Right forelimb (tissue), 1 donor: ENCODE measurements at places on chromosomes 5 and 9.

DNA sequence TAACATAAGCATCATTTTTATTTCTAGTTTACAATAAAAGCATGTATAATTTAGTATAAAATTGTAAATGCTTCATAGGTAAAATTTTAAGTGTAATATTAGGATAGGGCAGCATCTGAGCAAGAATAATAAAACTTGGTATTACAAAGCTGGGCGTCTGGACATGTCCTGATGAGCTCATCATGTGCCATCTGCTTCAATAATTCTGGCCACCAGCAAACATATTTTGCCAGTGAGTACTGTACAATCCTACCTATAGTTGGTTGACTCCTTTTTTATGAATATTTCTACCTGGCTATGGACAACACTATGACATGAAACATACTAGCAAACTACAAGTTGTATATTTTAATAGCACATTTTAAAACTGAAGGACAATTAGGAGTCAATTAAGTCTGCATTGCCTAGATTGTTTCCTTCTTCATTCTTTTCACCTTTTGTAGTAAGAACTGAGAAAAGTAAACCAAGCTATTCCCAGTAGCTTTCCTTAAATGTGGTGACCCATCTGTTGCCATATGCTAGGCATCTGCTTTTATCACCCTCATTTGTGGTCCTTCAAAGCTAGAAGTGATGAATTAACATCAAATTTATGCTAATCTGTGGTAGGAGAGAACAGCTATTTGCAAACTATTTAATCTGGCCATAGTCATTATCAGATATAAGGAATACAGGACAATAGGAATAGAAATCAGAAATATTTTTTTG is 23.4 kb downstream of the LURAP1L start:
- DNase-seq = no peak

DNA sequence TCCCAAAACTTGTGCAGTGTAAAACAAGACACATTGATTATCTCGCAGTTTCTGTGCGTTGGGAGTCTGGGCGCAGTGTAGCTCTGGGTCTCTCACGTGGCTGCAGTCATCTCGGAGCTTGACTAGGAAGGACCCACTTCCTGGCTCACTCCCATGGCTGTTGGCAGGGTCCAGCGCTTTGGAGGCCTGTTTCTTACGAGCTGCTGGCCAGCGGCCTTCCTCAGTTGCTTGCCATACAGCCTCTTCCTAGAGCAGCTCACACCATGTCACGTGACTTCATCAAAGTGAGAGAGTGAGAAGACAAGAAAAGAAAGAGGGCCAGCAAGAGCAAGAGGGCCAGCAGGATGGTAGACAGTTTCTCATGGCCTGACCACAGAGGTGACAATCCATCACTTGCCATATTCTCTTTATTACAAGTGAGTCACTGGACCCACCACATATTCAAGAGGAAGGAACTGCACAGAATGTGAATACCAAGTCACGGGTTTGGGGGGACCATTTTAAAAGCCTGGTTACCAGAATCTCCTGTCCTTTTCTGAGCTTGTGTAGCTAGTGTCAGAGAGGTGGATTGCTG is 36.2 kb downstream of the MCCC2 start:
- no peak for DNase-seq

- no peak for DNase-seq
Observed at GRCh38 chr5:165188556-165189175, 1683.2 kb downstream of the MAT2B start.

DNA sequence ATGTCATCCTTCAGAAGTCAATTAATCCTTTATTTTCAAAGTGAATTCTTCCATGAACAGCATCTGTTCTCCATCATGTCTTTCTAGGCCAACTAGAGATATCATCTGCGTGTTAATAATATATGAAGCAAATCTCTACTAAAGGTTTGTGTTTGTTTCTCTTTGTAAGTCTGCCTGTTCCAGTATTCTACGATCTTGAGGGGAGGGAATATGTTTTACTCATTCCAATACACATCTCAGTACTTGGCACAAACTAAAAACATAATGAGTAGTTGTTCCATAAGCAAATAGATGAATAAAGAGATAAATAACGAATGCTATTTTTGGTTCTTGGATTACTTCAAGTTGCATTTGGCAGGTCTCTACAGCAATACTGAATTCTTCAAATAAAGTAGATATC is 470.7 kb upstream of the GRIN3A start:
- no peak for DNase-seq

GRCh38 chr9:113341712-113342410 is 1.8 kb upstream of the WDR31 start:
- no peak for DNase-seq

DNA sequence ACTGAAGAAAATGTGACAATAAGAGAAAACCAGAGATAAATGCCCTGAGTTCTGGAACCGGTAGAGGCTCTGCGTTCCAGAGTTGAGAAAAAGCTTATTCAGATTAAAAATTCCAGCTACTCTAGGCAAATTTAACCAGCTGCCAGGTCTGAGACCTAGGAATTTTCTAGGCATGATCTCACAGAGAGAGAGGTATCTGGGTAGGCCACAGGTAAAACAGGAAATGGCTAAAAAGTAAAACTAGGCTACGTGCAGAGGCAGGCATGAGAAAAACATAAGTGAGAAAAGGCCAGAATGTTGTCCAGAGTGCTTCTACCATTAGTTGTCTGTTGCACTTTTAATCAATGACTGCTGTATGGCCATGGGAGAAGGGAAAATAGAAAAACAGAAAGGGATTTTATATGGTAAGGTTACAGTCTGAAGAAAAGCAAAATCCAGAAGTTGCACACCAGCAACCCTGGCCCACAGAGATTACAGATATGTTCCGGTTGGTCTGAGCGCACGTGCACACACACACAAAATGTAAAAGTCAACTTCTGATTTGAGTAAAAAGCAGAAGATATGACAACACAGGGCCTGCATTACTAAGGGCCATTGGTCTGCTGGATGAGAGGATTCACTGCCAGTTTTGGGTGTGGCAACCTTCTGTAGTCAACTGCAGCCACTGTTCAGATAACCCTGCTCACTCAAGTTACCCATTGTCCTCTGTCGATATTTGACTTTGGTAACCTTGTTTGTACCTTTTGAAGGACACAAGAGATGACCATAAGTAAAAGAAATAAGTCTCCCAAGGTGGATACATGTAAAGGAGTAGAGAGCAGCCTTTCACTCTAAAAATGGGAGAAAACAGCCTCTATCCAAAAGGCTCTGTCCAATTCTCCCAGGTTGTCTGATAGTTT is 266.0 kb downstream of the DTWD2 start:
- no peak for DNase-seq

GRCh38 chr5:573206-573605 is 38.9 kb upstream of the CEP72 start:
- DNase-seq = no peak

DNA sequence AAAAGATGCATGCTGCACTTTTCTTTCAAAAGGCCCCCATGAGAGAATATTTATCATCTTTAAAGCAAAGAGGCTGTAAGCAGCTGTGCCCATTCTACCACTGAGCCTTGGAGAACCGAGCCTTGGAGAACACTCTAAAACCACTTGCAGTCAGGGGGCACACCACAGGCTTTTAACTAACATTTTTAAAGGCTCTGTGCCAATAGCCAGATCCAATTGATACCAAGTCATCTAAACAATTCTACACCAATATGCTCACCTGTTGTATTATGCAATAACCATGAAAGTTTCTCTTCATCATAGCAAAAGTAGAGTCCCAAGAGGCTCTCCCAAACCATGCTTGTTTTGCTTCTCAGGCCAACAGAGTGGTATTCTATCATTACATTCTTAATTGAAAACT is 1090.5 kb upstream of the SEMA6A start:
- DNase-seq = no peak

DNA sequence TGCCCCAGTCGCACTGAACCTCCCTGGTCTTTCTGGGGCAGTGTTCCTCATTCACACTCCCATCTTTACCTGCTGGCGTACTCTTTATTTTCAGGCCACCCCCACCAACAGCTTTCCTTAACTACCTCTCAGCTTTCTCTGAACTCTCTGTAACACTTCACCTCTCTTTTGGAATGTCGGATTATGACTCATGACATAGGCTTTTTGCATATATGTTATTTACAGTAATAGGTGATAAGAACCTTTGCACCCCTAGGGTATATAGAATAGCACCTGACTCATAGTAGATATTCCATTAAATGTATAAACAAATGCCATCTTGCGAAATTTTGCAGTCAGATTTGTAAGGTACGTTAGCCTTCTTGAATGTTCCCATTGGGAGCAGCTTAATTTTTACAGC is 52.9 kb upstream of the MIER3 start:
- no peak for DNase-seq

- DNase-seq = no peak
Observed at GRCh38 chr5:176771102-176771845, 39.1 kb upstream of the UNC5A start.

DNA sequence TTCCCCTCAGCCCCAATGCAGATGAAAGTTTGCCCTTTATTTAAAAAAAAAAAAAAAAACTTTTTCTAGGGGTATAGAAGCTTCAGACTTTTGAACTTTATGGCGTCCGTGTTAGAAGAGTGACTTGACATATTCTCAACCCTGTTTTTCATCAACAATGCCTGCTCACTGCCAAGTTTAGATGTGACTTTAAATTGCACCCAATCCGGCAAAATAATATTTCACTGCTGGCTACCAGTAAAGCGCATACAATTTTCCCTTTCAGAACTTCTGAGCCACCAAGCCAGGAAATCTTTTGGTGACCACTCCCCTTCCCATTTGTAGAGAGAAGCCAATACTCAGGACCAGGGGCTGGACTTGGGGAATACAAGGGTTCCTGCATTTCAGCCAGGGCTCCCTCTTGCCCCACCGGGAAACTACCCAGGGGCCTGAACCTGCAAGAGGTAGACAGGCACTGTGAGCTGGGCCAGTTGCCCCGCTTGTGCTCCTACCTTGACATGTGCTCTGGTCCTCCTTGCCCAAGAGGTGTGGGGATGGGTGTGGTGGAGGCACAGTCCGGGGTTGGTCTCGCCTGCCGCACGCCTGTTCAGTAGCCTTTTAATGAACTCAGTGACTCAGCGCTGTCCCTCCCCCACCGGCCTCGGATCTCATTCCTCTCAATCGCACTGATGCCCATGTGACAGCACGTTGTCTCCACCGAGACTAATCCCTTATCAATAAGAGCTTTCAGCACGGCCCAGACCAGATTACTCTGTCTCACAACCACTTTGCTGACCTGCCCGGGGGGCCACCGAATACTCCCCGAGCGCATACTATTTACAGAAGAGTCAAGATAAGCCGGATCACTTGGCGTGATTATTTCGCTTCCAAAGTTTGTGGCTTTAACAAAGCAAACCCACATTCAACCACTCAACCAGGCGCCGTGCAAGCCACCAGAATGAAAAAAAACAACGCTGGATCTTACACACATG is 226.4 kb downstream of the DCP2 start:
- DNase-seq = no peak

DNA sequence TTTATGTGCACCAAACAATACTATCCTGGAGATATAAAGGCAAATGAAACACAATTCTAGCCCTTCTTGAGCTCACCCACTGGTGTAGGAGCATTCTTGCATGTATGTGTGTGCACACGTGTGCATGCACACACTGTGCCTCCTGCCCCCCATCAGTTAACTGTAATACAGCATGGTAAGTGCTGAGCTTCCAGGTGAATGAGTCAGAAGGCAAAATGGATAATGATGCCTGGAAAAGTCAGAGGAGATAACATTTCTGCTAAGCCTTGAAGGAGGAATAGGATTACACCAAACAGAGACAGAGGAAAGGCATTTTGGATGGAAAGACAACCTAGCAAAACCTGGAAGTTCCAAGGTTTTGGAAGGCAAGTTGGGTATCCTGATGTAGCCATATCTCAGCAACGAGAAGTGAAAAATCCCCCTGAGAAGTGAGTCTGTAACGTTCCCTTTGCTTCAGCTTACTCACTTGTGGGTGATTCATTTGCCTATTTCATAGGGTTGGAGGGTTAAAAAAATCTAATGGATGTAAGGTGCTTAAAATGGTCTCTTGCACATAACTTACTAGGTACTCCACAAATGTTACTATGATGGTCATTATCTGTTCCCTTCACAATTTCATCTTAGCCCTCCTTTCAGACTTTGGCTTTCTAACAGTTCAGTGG is 101.4 kb upstream of the STC2 start:
- DNase-seq = no peak
